ENCODE measurements at places on chromosomes 16 and 17. TPM values are rescaled to one million over a fixed set of nuclear protein-coding genes. Genes with fewer than 3 reads are reported as not detected.

- DNase-seq: no peak
Observed at GRCh38 chr17:37389160-37389559, 13.4 kb downstream of the C17orf78 start.

- peak; percentile 10 for DNase-seq
Observed at GRCh38 chr16:76035689-76036088, 241.5 kb upstream of the CNTNAP4 start.

DNA sequence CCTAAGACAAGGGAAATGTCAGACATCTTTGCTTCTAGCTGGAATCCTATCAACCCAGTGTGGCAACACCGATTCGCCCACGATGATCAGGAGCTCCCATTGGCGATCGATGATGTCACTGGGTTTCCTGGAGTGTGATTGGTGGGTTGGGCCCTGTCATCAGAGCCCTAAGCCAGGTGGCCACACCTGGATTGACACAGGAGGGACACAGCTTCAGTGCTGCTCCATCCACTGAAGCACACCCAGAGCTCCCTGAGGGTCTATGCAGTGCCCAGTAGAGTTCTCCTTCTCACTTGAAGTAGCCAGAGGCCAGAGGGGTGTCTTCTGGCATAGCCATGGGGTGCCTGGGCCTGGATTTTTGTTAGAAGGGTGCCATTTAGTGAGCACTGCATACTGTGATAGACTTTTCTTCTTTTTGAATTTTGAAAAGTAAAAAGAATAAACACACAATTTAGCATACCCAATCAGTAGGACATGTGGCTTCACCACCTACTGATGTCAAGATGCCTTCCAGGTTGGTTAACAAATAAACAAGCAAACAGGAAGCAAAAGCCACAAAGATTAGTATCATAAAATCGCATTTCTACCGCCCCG is 77.6 kb downstream of the CMIP start:
- no peak for DNase-seq

GRCh38 chr17:9343516-9343915 is 232.1 kb downstream of the STX8 start:
- DNase-seq: no peak

GRCh38 chr17:12256380-12256995 is 235.8 kb downstream of the MAP2K4 start:
- peak; percentile 27 for DNase-seq

SOST gene
- total RNA-seq: 2.4 TPM

- DNase-seq: peak; percentile 85
Observed at GRCh38 chr17:47265983-47266541, 12.4 kb downstream of the ITGB3 start.

HSDL1 gene
- total RNA-seq: 18.2 TPM

GRCh38 chr16:67872131-67872630 is 671 bp upstream of the EDC4 start:
- no peak for DNase-seq

HOXB4 gene
- total RNA-seq: 2.7 TPM

GRCh38 chr17:66971264-66971663 is 6.8 kb downstream of the CACNG4 start:
- DNase-seq: no peak
